ENCODE measurements at places on chromosomes 13 and 19.

DNA sequence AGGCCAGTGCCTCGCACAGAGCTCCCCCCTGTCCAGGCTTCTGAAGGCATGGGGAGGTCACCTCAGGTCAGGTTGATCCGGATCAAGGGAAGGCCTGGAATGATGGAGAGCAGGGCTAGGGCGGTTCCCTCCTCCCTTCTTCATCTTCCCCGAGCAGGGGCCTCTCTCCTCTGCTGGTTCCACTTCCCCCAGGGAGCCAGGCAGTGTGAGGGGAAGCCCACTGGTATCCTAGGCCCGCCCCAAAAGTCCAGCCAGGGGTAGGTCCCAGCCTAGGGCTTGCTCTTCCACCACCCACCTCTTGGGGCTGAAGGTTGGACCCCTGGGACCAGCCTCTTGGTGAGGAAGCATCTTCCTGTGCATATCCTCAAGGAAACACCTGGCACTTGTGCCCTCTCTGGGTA, 16.4 kb upstream of the PRR19 start:
- no peak for DNase-seq

DNA sequence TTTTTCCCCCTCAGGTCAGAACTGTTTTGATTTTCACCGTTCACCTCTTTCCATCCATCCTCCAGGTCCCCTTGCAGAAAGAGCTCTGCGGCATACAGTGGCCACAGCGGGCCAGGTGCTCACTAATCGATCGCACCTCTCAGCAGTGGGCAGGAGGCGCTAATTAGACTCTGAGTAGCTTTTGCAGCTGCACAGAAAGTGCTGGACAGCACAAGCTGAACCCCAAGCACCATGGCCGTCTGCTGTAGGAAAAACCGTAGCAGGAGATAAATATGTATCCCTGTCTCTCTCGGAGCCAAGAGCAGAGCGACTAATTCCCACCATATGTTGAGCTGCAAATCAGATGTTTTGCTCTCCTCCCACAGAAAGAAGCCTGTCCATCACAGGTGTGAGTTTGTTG, 54.4 kb downstream of the PEX11G start:
- DNase-seq, result no peak

DNA sequence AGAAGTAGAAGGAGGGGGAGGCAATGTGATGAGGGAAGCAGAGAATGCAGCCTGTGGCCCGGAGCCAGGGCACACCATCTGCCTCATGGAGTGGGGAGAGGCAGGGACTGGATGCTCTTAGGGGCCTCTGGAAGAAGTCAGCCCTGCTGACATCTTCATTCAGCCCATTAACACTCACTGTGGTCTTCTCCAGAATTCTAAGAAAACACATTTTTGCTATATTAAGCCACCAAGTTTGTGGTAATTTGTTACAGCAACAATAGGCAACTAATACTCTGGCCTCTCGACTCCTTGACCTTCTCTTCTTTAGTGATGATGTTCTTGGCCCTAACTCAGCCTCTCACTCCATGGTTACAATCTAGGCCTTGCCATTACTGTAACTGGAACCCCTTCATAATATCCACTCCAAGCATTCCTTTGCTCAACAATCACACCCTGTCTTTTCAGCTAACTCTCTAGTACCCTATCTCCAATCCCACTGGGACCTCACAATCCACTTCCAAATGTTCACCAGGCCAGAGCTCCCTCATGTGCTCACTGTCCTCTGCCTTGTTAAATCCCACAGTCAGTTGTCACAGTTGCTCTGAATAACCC, 98.5 kb downstream of the MIPEP start:
- DNase-seq, result no peak

DNA sequence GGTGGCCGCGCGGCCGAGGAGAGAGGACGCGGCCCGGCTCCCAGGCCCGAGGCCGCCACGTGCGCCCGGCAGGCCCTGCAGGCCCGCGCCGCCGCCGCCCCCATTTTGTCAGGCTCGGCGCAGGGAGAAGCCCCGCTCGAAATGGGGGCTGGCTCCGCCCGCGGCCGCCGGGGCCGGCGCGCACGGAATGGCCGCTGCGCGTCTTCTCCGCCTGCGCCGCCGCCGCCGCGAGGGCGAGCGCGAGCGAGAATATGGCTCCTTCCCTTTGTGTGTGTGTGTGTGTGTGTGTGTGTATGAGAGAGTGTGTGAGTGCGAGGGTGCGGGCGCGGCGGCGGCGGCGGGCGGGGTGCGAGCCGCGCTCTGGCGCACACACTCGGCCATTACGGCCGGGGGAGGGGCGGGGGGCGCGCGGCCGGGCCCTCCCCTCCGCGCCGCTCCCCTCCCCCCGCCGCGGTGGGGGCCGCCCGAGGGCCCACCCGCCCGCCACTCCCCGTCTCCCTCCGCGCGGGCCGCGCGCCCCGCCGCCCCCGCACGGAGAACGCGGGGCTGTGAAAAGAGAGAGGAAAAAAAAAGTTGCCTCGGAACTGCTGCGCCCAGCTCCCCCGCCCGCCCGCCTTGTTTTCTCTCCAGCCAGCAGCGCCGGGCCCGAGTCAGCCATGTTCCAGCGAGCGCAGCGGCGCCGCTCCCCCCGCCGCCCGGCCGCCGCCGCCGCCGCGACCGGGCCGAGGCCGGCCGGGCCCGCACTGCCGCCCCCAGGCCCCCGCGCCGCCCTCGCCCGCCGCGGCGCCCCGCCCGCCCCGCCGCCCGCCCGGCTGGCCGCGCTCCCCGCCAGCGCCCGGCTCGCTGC, 1.0 kb downstream of the HMGB1 start:
- DNase-seq, result peak; percentile 79

- no peak for DNase-seq
Measured at GRCh38 chr13:37510441-37510840, 88.1 kb downstream of the POSTN start.

GRCh38 chr19:38021352-38021751, 114.3 kb downstream of the SIPA1L3 start:
- DNase-seq, result no peak

GRCh38 chr13:94139393-94139995, 340.0 kb downstream of the DCT start:
- DNase-seq, result no peak

- DNase-seq, result no peak
Measured at GRCh38 chr13:20672772-20673171, 30.7 kb upstream of the IL17D start.

GRCh38 chr19:49741210-49741844, 21.8 kb downstream of the TSKS start:
- no peak for DNase-seq

- no peak for DNase-seq
Measured at GRCh38 chr13:45870232-45870631, 18.7 kb upstream of the SIAH3 start.

GRCh38 chr13:62879071-62879470, 1463.4 kb upstream of the PCDH20 start:
- DNase-seq, result no peak

GRCh38 chr13:46593398-46593797, 40.4 kb downstream of the LRCH1 start:
- no peak for DNase-seq

GRCh38 chr19:12015015-12015752, 20.3 kb downstream of the ZNF433 start:
- no peak for DNase-seq

GRCh38 chr13:99868767-99869166, 102.8 kb downstream of the ZIC5 start:
- DNase-seq, result no peak
